ENCODE measurements at places on chromosomes 3 and 15.

DNA sequence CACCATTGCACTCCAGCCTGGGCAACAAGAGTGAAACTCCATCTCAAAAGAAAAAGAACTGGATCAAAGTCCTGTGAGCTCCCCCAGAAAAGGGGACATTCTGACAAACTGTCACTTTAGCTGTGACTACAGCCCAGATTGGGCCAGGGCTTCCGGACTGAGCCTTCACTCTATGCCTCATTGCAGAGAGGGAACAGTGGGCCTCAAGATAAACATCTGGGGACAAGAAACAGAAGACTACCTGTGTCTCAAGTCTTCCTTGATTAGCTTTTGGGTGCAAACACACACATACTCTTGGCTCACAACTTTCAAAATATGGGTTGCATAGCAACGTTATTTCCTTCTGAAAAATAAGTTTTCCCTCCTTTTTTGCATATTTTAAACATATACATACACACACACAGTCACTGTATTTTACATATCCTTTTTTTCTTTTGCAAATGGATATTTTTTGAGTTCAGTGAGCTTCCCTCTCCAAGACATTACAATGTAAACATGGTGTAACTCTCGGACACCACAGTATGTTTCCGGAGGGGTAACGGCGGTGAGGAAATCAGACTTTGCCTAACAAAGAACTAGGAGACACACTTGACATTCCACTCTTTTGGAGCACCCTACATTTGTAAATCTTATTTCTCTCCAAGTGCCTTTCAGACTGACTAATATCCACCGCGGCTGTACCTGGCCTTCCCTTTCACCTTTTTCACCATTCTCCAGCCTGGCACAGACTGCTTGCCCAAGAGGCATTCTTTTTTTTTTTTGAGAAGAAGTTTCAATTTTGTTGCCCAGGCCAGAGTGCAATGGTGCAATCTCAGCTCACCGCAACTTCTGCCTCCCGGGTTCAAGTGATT, 3.5 kb downstream of the TKT start:
- DNase-seq = no peak

- DNase-seq = no peak
Observed at GRCh38 chr3:105222568-105223093, 144.1 kb upstream of the ALCAM start.

DNA sequence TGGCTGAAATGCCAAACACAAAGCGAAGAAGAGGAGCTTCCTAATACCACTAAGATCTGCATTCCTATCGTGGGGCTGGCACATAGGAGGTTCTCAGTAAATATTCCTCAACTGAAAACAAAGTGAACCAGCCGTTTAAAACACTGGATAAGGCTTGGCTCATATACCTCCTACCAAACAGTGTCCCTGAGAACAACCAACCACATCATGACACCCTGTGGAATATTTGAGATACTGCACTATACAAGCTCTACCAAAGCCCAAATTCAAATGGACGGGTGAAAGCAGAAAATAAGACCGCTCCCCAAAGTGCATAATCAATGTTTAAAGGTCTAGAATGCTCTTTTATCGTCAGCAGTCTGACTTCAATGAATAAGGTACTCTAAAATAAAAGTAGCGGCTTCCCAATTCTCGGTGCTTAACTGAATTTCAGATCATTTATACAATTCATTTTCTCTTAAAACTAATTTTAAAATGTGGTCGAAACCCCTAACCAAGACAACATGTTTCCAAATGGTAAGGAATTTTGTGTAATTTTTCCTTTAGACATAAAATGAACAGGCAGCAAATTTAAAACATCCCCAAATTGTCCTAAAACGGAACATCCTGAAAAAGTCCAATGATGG, 425.8 kb downstream of the ERC2 start:
- no peak for DNase-seq

- no peak for DNase-seq
Observed at GRCh38 chr3:125143538-125143937, 69.0 kb downstream of the SLC12A8 start.

- DNase-seq = no peak
Observed at GRCh38 chr3:34758630-34759261, 880.6 kb upstream of the ARPP21 start.

DNA sequence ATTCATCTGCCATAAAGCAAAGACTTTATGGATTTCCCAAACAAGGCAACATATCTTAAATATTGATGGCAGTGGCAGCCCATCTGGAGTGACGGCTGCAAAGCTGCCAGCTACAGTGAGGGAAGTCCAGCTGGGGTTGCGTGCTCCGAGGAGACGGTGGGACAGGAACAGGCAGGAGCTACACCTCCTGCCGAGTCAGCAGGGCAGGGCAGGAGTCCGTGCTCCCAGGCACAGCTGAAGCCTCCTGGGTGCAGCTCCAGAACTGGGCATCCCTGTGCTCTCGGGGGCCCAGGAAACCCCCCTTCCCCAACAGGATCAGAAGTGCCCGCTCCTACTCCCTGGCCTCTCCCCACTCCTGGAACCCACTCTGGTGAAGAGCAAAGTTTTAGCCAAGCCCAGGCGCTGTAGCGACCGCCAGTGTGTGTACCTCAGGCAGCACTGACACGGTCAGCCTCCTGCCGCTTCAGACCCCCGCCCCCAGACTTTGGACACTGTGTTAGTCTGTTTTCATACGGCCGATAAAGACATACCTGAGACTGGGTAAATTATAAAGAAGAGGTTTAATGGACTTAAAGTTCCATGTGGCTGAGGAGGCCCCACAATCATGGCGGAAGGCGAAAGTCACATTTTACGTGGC, 556.4 kb upstream of the CCDC54 start:
- DNase-seq = no peak

- no peak for DNase-seq
Observed at GRCh38 chr3:43958005-43958770, 267.4 kb downstream of the ABHD5 start.

DNA sequence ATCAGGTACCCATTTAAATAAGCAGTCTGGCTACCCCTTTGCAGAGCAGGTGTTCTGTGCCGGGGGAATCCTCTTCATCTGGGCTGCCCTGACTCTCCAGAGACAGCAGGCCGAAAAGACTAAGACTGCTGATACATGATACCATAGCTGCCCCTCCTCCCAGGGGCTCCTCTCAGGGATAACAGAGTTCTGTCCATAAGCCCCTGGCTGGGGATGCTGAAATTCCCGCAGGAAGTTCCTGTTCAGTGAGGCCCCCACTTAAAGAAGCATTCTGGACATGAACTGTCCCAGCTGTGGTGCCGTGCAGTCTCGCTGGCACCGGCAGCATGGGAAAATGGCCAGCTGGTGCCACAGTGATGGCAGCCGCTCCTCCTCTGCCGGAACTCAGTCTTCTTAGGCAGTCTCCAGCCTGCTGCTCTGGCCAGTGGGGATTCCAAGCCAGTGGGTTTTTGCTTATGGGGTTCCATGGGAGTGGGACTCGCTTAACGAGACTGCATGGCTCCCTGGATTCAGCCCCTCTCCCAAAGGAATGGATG, 1026.2 kb downstream of the NAALADL2 start:
- DNase-seq = no peak

- DNase-seq = no peak
Observed at GRCh38 chr3:194514626-194515025, 27.8 kb upstream of the ATP13A3 start.

GRCh38 chr3:59483191-59483590, 433.4 kb upstream of the CFAP20DC start:
- DNase-seq = no peak

GRCh38 chr15:45647828-45648227, 13.0 kb downstream of the SQOR start:
- no peak for DNase-seq

- no peak for DNase-seq
Observed at GRCh38 chr15:69031013-69032001, 16.8 kb downstream of the NOX5 start.

DNA sequence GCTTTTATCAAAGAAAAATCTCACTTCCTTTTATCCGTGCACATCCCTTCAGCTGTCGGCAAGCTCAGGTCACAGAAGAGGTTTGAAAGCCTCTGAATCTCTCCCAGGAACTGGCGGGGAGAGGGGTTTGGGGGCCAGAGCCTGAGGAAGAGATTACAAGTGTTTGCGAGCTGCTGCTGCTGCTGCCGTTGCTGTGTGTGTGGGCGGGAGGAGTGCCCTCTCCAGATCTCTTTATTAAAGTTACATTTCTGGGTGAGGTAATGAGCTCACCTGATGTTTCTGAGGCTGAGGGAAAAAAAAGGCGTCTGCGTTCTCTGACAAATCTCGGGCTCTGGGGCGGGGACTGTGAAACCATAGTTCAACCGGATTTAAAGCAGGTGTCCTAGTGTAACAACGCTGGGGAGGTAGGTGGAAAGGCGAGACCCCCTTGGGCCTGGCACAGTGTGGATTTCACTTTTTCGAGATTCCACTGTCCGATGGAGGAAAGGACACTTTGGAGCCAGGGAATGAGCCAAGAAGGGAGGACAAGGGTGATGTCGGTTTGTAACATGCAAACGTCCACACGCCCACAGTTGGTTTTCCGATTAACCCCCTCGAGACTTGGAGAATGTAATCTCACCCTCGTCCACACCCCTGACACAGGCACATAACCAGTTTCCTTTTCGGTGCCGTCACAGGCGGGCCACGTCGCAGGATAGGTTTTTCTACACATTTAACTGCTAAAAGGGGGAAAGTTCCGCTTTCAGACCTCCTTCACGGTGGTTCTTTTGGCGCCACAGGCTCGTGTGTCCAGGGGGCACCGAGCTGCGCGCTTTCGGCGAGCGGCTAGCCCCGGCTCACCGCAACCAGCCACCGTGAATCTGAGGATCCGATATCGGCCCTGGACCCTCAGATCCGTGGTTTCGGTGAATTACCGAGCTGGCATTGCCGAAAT, 2.1 kb downstream of the ALCAM start:
- DNase-seq = peak; percentile 28

DNA sequence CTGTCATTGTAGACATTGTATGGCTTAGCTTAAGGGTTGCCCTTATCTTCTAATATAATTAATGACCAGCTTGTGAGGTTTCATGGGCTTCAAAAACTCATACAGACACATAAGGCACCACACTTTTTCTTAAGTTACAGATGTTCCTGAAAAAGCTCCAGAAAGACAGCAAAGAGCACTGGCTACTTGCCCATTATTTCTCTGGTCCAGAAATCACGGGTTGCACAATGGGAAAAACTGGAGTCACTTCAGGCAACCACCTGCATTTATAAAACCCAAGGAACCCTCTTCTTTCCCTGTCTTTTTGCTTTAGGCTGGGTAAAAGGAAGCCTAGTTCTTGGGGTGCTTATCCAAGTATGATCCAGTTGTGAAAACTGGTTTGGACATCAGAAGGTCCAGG, 2.3 kb upstream of the COL6A6 start:
- no peak for DNase-seq

GRCh38 chr3:66416556-66417304, 84.1 kb downstream of the LRIG1 start:
- no peak for DNase-seq

GRCh38 chr15:40764629-40765103, 798 bp downstream of the GCHFR start:
- DNase-seq = no peak

DNA sequence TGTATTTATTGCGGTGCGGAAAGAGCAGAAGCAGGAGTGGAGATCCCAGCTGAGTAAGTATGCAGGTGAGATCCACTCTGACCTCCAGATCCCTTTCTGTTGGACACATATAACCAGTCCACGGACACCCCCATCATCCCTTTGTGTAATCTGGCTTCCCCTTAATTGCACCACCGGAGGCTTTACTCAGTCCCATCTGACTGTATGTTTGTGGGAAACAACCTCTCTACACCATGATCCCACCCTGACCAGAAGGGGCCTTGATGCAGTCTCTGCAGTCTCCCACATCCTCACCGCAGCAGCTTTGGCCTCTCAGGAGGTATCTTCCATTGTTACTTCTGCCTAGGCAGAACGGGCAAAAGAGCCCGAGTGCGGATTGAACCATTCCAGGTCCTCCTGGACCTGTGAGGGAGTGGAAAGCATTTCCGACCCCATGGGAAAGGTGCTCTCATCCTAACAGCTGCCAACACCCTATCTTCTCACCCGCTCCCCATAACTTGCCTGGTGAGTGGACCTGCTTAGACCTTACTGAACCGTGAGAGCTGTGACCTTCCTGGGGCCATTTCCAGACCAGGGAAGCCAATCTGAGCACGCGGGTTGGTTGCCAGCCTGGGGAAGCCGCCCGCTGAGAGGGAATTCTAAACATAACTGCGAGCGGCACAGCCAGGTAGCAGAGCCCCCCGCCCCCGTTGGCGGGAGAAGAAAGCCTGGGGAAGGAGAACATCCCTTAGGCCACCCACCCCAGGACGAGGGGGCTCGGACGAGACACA, 1.1 kb downstream of the SLCO2A1 start:
- no peak for DNase-seq

GRCh38 chr3:57777774-57778173, 21.7 kb downstream of the SLMAP start:
- no peak for DNase-seq

DNA sequence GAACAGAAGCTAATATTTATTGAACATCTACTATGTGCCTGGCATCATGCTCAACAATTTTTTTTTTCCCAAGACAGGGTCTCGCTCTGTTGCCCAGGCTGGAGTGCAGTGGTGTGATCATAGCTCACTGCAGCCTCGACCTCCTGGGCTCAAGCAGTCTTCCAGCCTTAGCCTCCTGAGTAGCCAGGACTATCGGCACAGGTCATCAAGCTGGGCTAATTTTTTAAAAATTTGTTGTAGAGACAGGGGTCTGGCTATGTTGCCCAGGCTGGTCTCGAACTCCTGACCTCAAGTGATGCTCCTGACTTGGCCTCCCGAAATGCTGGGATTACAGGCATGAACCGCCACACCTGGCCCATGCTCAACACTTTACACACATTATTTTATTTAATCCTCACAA, 35.7 kb upstream of the CILP start:
- no peak for DNase-seq

DNA sequence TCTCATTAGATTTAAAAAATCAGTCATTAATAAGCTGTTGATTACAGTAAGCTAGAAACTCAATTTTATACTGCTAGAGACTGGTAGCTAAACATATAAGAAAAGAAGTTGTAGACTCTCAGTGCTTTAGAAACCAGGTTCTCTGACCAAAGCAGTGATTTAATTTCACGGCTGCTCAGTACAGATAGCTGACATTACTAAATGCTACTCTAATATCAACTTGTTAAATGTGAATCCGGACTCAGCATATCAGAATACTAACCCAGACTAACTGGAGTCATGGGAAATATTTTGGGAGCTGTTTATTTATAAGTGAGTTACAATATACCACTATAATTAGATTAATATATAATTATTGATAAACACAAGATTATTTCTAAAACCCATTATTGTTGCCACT, 80.4 kb downstream of the NEDD4 start:
- DNase-seq = no peak

- peak; percentile 23 for DNase-seq
Observed at GRCh38 chr3:20080956-20081554, 40.8 kb downstream of the KAT2B start.

DNA sequence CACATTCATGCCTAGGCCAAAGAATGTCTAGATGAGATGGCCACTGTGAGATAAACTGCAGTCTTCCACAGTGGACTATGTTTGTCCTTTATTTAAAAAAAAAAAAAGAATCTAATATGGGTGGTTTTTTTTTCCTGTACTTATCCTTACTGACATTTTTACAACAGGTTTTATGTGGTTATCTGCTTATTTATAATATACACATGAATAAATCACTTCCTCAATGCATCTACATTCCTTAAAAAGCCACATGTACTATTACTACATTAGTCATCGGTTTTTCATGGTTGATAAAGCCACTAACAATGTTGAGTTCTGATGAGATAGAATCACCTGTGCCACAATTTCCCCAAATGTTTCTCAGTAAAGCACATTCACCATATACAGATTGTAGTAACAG, 341.3 kb upstream of the THBS1 start:
- no peak for DNase-seq

- no peak for DNase-seq
Observed at GRCh38 chr3:66475386-66476020, 25.3 kb downstream of the LRIG1 start.

All from occipital lobe (tissue), 3 donors.